ENCODE measurements at places on chromosomes 5 and 9. TPM values are rescaled to one million over a fixed set of nuclear protein-coding genes. Genes with fewer than 3 reads are reported as not detected.

DNA sequence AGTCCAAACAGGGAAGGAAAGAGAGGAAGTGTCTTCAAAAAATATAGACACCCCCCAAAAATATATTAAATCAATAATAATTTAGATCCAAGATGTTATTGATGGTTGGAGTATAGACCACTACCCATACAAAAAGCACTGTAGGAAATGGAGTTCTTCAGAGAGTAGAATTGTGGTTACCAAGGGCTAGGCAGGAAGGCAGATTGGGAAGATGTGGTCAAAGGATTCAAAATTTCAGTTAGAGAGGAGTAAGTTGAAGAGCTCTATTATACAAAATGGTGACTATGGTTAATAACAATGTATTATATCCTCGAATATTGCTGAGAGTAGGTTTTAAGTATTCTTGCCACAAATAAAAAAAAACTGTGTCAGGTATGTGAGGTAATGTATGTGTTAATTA is 149.4 kb downstream of the CWC27 start:
- H3K36me3 ChIP-seq = no peaks in the 10 kb centered on the region
- no peaks in the 10 kb centered on the region for H3K27me3 ChIP-seq
- H3K27ac ChIP-seq = no peak overlapping the region
- DNase-seq = no peak
- no peaks in the 10 kb centered on the region for H3K4me1 ChIP-seq
- no peak overlapping the region for H3K4me3 ChIP-seq

- H3K4me3 ChIP-seq = no peak overlapping the region
- no peaks in the 10 kb centered on the region for H3K27me3 ChIP-seq
- DNase-seq = peak; percentile 68
Observed at GRCh38 chr5:9787861-9788600, 157.9 kb upstream of the TAS2R1 start.

DNA sequence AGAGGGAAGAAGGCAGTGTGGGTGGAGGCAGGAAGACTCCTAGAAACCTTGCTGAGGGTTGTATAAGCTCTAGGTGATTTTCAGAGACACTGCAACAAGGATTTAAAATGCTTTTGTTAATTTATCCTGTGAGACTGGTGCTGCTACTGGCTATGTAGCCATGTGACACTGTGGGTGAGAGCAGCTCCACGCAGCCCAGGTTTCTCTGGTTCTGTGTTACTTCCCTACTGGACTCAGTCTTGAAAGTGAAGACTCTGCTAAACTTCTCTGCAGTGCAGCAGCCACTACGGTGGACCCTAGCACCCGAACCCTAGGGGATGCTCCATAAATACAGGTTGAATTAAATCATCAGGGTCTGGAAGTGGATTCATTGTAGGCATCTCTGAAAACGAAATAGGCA is 25.8 kb upstream of the EFNA5 start:
- no peak overlapping the region for H3K4me3 ChIP-seq
- no peaks in the 10 kb centered on the region for H3K4me1 ChIP-seq
- DNase-seq = no peak
- H3K36me3 ChIP-seq = no peaks in the 10 kb centered on the region

DNA sequence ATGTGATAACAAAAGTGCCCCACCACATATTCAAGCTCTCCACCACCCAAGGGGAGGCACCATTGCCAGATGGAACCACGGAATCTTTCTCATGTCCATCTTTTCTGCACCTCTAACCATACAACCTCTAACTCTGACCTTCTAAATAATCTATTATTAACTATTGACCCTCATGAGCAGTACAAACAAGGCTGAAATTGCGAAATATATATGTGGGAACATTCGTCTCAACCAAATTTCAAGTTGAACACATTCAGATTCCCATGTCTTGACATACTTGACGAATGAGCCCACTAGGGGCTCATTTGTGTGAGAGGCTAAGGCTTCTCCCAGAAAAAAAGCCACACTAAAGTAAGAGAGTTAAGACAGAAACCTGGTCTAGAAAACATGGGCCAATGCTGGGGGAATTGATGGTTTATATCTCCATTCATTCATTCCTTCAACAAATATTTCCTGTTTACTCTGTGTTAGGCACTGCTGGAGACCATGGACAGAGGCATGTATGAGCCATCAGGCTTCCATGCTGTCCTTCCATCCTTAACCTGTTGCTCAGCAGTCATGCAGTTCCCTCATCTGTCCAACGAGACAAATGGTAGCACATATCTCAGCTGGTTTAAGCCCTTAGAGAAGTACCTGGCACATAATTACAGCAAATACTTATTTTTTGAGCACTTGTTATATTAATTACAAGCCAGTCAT is 130.4 kb downstream of the ESM1 start:
- peaks cover 4% of the 10 kb centered on the region for H3K4me1 ChIP-seq
- DNase-seq = no peak
- H3K4me3 ChIP-seq = no peak overlapping the region
- no peaks in the 10 kb centered on the region for H3K27me3 ChIP-seq
- H3K36me3 ChIP-seq = no peaks in the 10 kb centered on the region

The TXNDC8 gene
- total RNA-seq = not detected

DNA sequence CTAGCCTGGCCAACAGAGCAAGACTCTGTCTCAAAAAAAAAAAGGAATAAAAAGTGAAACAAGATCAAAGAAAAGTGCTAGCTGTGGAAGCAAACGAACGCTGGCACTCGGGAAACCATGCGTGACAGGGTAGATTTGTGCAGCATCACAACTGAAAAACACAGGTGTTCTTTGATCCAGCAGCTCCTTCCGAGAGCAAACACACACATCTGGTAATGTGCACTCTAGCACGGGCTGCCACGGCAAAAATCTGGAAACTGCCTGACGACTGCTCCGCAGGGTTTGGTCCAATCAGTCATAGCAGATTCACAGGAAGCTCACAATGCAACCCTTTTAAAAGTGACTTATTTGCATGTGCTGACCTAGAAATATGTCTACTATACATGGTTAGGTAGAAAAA is 80.0 kb downstream of the SYK start:
- H3K36me3 ChIP-seq = peaks cover 88% of the 10 kb centered on the region
- DNase-seq = no peak
- H3K27me3 ChIP-seq = no peaks in the 10 kb centered on the region
- H3K27ac ChIP-seq = no peak overlapping the region
- H3K4me1 ChIP-seq = no peaks in the 10 kb centered on the region

DNA sequence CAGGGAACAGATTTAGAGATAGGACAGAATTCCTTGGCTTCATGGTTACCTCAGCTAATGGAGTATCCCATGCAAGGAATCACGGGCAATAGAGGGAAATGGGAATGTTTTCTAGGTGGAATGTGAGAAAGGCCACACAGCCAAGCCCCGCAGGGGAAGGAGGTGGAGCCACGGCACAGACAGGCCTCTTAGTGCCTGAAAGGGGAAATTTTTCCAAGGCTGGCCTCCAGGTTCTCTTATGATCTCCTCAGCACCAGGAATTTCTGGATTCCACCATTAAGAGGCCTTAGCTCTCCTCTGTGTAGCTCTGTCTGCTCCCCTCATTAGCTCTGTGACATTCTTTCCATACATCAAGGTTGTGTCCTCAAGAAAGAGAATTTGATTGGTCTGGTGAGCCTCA is 124.7 kb downstream of the GALNT10 start:
- no peak for DNase-seq
- no peaks in the 10 kb centered on the region for H3K4me1 ChIP-seq
- H3K27me3 ChIP-seq = no peaks in the 10 kb centered on the region

- no peak overlapping the region for H3K27ac ChIP-seq
- no peaks in the 10 kb centered on the region for H3K4me1 ChIP-seq
- H3K4me3 ChIP-seq = no peak overlapping the region
- H3K27me3 ChIP-seq = no peaks in the 10 kb centered on the region
- DNase-seq = no peak
Observed at GRCh38 chr5:144510845-144511579, 340.3 kb downstream of the KCTD16 start.

DNA sequence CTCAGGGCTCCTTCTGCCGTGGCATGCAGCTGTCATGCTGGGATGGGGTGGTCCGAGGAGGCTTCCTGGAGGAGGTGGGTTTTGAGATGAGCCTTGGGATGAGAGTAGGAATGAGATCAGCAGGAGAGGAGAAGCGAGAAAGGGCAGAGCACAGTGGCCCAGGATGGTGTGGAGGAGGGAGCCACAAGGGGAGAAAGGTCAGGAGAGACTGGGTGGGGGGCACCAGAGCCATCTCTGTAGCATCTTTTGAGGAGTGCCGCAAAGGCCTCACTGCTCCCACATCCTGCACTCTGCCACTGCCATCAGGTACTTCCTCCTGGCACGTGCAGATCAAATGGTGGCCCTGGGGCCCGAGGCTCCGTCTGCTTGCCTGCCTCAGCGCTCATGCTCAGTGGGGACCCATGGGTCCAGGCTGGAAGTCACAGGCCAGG is 150.2 kb downstream of the MACROH2A1 start:
- H3K4me1 ChIP-seq = peaks cover 10% of the 10 kb centered on the region
- H3K4me3 ChIP-seq = no peak overlapping the region
- no peaks in the 10 kb centered on the region for H3K36me3 ChIP-seq
- H3K27me3 ChIP-seq = no peaks in the 10 kb centered on the region
- DNase-seq = no peak

The EIF4E1B gene
- not detected for total RNA-seq

The ASPN gene
- total RNA-seq = 27.5 TPM

DNA sequence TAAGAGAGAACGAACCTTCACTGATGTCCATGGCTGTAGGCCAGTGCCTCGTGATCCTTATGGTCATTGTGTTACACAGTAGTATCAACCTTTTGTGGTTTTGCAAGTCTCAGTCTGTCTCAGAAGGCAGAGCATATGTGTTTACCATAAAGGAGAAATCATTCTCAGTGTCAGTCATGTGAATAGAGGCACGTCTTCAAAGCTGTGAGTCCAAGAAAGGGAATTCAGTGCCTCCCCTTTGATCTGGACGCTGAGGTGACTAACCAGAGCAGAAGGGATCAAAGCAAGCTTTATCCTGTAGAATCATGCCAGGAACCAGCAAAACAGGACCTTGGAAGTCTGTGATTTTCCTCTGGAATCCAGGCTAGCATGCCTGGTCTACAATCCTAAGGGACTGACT is 433.9 kb downstream of the DNAH5 start:
- no peak overlapping the region for H3K27ac ChIP-seq
- DNase-seq = no peak
- no peaks in the 10 kb centered on the region for H3K4me1 ChIP-seq
- no peaks in the 10 kb centered on the region for H3K27me3 ChIP-seq
- no peak overlapping the region for H3K4me3 ChIP-seq

GRCh38 chr9:96022445-96023051 is 147.1 kb downstream of the ERCC6L2 start:
- H3K4me1 ChIP-seq = peaks cover 15% of the 10 kb centered on the region
- peaks cover 16% of the 10 kb centered on the region for H3K27me3 ChIP-seq
- DNase-seq = no peak
- H3K4me3 ChIP-seq = peak overlapping the region; percentile 51
- peaks cover 3% of the 10 kb centered on the region for H3K36me3 ChIP-seq

DNA sequence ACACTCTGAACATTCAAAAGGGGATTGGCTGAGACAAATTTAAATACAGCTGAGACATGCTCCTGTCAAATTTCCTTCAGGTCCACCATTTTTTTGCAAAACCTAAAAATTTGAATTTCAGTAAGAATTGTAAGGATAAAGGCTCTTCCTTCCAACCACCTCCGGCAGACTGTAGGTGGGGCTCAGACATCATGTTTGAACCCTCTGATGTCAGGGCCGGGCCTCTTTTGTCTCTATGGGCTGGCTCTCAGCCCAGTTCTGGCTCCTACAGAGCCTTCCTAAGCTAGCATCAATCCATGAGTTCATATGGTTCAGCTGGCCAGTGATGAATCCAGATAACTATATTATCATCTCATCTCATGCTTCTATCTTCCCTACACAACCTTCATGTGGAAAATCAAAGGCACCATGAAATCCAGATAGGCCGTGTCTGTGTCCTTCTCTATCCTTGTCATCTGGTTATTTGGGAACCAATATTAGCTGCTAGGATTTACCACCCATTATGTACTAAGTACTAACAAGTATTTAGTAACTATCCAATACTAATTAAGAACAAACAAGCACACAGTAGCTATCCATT is 44.2 kb downstream of the NIPSNAP3B start:
- no peak overlapping the region for H3K4me3 ChIP-seq
- H3K27me3 ChIP-seq = no peaks in the 10 kb centered on the region
- H3K36me3 ChIP-seq = no peaks in the 10 kb centered on the region
- no peak overlapping the region for H3K27ac ChIP-seq

The SLF1 gene
- 5.7 TPM for total RNA-seq

The HACD4 gene
- total RNA-seq = 6.3 TPM

The SLC6A19 gene
- total RNA-seq = not detected

GRCh38 chr5:63563008-63563917 is 399.0 kb downstream of the HTR1A start:
- no peak for DNase-seq
